ENCODE measurements at places on chromosomes 3 and 15.

DNA sequence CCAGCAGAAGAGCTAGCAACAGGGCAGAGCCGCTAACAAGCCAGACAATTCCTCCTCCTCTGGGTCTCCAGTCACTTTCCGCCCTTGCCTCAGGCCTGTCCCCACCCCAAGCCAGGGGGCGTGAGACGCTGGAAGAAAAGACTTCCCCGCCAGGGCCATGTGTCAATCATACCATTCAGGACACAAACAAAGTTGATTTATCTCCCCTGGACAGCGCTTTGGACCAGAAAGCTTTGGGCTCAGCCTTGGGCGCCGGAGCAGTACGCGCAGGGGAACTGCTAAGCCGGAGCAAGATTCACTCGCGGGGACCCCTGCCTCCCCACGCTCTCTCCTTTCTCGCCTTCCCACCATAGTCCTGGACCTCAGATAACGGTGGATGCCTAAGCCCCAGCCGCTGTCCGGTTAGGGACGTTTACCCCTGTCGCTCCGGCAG lies 479 bp downstream of the LRRC2 start:
- DNase-seq = no peak

DNA sequence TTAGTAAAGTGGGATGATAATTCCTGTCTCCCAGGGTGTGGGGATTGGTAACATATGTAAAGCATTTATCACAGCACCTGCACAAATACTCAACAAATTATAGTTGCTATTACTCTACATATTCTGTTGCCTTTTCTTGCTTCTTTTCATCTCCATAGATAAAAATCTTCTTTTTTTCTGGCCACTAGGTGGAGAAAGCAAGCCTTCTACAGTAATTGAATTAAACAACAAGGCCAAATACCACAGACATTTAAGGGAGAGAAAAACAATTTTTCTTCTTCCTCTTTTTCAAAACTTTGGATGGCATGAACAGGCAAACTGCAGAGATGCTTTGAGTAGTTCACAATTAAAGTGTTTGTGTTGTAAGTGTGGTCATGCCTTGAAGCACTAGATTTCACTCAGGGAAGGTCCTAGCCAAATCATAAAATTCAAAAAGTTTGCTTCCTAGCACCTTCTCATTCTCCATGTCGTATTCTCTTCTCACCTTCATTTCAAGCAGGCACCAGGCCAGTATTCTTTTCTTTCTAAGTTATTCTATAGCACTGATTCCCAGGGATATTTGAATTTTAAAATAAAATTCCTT lies 493.4 kb upstream of the TGFBR2 start:
- no peak for DNase-seq

DNA sequence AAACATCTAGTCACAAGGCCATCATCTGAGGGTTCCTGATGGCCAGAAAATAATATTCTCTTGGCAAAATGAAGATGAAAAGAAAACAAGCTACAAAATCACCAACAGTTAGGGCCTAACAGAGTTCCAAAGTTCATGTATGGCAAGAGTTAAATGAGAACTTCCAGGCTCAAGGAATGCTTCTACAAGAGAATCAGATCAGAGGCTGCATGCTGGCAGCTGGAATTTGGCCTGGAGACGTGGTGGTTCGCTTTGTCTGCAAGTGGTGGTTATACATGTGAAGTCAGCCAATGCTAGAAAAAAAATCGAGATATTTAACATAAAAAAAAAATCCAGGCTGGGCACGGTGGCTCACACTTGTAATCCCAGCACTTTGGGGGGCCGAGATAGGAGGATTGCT lies 5.6 kb downstream of the SIAH2 start:
- no peak for DNase-seq

- no peak for DNase-seq
These were observed 1.7 kb upstream of the HHATL start for GRCh38 chr3:42704136-42704841.

- no peak for DNase-seq
These were observed 50.6 kb upstream of the SPPL2A start for GRCh38 chr15:50815958-50816590.

DNA sequence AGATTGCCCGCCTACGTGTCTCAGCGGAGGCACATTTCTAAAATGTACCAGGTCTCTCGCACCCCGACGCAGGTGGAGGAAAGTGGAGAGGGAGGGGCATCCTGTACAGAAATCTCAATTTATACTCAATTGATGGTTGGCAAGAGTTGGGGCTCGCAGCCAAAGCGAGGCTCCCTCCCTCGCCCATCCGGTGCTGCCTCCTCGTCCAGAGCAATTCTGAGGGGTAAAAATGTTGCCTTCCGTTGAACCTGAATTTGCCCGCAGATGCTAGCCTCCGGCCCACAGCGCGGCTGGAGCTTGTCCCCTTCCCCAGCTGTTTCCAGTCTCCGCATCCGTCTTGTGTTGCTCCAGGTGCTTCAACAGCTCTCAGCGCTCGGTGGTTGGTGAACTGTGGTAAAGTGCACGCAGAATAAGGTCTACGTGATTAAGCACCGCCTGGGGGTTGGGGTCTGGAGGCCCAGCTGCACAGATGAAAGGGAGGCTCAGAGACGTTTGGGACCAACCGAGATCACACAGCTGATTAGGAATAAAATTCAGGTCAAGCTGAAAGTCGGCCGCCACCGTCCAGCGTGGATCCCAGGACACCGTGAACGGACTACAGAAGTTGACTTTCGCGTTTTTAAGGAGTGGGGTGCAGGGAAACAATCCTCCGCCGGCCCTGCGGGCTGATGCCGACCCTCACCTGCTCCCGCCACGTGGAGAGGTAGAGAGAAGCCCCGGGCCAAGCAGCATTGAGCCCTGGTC lies 846 bp upstream of the POLG start:
- no peak for DNase-seq

- DNase-seq = no peak
These were observed 77.3 kb upstream of the PHLDB2 start for GRCh38 chr3:111781561-111782446.

DNA sequence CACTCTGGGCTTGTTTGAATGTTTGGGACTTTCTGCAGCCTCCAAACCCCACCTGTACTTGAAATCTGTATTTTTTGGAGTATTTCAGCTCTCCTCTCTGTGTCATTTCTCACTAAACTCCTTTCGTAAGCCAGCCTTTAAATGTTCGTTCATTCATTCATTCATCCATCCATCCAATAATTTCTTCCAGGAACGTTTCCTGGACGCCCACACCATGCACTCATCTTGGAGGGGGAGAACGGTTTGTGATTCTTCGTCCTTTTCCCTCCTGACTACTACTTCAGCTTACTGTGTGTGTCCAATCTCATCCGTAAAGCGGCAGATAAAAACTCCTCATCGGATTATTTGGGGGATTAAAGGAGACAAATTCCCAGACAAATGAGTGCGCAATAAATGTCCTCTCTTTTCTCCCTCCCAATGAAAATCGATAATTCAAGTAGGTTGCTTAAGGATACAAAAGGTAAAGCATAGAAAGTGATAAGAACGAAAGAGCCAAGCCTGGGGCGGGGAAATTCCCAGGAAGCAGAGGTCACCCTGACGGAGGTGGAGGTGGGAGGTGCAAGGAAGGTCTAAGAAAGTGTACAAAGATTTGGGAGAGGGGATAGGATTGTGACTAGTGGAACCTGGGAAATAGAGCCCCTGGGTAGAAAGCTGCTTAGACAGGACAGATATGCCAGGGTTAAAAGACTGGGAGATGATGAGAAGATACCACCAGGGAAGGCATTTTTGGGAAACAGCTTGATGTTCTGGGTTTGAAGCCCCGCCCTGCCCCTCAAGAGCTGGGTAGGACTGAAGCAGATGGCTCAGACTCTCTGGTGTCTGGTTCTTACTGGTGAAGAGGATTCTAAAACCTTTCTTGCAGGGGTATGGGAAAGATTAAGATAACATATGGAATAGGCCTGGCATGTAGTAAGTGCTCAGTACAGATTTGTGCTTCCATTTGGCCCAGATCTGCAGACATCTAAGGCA lies 896 bp upstream of the KLHL25 start:
- no peak for DNase-seq

All from stimulated activated CD4-positive, alpha-beta T cell treated with anti-CD3 and anti-CD28 coated beads, TNF-alpha, amount 100 ng/mL, for 24 hours (primary cell).